Right renal pelvis (tissue), 4 donors: ENCODE measurements at places on chromosomes 13 and 19. TPM values are rescaled to one million over a fixed set of nuclear protein-coding genes. Genes with fewer than 3 reads are reported as not detected.
A peak's percentile ranks its signal among the peaks of the same experiment; 100 is the strongest.

The ZNF134 gene
- 27.2 TPM for polyA plus RNA-seq

The JOSD2 gene
- 8.6 TPM for polyA plus RNA-seq

The TEX29 gene
- polyA plus RNA-seq, result 0.47 TPM

DNA sequence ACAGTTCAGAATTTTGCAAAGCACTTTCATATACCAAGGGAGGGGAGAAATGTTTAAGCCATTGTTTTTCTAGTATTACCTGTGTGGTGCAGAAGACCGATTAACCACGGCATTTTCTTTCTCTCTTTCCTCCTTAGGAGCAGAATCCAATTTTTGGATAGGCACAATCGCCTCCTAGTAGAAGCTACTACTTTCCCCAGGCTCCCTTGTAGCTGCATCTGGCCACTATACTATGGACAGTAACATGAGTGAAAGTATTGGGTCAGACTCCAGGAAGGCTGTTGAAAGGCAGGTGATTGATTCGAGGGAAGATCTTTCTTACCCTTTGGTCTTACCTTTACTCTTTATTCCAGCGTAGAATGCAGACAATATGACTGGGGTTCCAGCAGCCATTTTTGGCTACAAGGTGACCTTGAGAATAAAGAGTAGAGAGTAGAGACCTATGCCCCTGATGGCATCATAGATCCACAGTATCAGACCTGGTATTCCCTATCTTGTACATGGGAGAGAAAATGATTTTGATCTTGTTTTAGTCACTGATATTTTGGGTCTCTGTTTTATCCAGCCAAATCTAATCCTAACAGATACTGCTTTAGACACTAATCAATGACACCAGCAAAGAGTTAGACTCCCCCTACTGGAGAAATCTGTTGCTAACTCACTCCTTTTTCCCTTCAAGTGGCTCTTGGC lies 77.0 kb downstream of the LRRC63 start:
- DNase-seq, result peak; percentile 10

The POLD1 gene
- 23.4 TPM for polyA plus RNA-seq

DNA sequence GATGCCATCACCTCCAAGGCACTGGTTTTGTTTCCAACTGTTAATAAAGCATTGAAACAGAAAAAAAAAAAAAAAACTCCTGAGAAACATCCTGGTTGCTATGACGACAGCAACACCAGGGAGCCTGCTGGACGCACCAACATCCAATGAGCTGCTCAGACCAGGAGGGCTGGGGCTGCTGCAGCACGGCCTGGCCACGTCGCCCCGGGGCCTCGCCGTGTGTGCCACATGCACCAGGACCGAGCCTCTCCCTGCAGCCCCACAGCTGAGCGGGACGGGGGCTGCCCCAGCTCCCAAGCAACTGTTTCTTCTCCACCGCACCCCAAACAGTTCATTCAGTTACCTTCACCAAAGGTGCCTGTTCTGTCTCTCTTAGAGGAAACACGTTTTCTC lies 54.5 kb downstream of the RASA3 start:
- no peak for DNase-seq

The COMP gene
- polyA plus RNA-seq, result 0.09 TPM

DNA sequence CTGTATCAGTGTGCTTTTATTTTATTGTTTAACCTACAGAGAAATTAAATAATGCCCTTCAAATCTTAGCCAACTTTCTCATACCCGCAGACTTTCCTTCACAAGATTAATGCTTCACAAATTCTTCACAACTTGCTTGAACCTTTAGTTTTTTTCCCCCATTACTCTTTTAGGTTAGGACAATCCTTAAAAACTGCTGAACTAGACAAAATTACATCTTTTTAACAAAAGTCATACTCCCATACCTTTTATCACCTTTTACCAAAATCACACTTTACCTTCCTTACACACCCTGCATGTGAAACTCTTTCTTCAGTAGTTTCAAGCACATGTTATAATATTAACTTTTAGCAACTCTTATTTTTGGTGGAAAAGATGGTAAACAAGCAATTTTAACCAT lies 58.5 kb downstream of the SCGB2B2 start:
- DNase-seq, result no peak

The DZIP1 gene
- 71.4 TPM for polyA plus RNA-seq

- no peak for DNase-seq
Measured at GRCh38 chr19:6732803-6733337, 4.5 kb downstream of the GPR108 start.

- DNase-seq, result no peak
Measured at GRCh38 chr19:21322528-21322927, 6.7 kb downstream of the ZNF708 start.

- DNase-seq, result no peak
Measured at GRCh38 chr13:19074519-19074918, 107.1 kb downstream of the TUBA3C start.

GRCh38 chr19:33603377-33603776 lies 18.4 kb upstream of the CHST8 start:
- no peak for DNase-seq

The ZFP82 gene
- 16.8 TPM for polyA plus RNA-seq

The PNMA8A gene
- 55.0 TPM for polyA plus RNA-seq

The MRPL34 gene
- 63.3 TPM for polyA plus RNA-seq

DNA sequence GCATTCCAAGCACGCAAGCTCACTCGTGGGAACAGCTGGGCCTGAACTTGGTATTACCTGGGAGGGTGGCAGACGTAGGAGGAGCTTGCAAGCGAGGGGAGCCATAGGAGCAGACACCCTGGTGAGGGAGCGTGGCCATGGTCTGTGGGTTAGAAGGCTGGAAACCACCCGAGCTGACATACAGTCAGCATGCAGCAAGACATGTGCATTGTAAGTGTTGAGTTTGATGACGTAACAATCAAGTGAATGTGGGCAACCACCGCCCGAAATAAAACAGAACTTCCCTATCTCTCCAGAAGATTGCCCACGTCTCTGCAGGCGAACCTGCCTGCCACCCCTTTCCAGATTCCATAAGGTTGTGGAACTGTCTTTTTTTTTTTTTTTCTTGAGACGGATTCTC lies 26.8 kb downstream of the UBXN6 start:
- DNase-seq, result no peak

- no peak for DNase-seq
Measured at GRCh38 chr13:46622630-46623256, 69.8 kb downstream of the LRCH1 start.
